Fibroblast of lung (primary cell): ENCODE measurements at places on chromosomes 11 and 22. TPM values are rescaled to one million over a fixed set of nuclear protein-coding genes. Genes with fewer than 3 reads are reported as not detected.

The CASP5 gene
- not detected in 2 replicates for polyA plus RNA-seq

The ART5 gene
- 0.15 TPM in 1 of 2 replicates, not detected in the other for polyA plus RNA-seq

The HOATZ gene
- not detected in 2 replicates for polyA plus RNA-seq

The PAX6 gene
- 0.44 TPM in 2 replicates for polyA plus RNA-seq

The KRTAP5-2 gene
- polyA plus RNA-seq, result not detected in 2 replicates

The ASPHD2 gene
- polyA plus RNA-seq, result 0.42 and 0.88 TPM in 2 replicates

The MAFF gene
- 8.8 and 18.5 TPM in 2 replicates for polyA plus RNA-seq

The ACRV1 gene
- polyA plus RNA-seq, result not detected in 2 replicates

The FIBIN gene
- 14.9 and 27.3 TPM in 2 replicates for polyA plus RNA-seq

The FAM111A gene
- 27.1 and 44.2 TPM in 2 replicates for polyA plus RNA-seq

The SESN3 gene
- 6.4 and 12.3 TPM in 2 replicates for polyA plus RNA-seq

The FOSL1 gene
- 3.5 and 26.9 TPM in 2 replicates for polyA plus RNA-seq

The NLRP14 gene
- polyA plus RNA-seq, result 0.05 and 0.07 TPM in 2 replicates

The ARHGEF17 gene
- polyA plus RNA-seq, result 26.5 and 43.1 TPM in 2 replicates

The YAP1 gene
- polyA plus RNA-seq, result 108 and 116 TPM in 2 replicates

The ABCG4 gene
- 0.05 and 0.12 TPM in 2 replicates for polyA plus RNA-seq

The MYOD1 gene
- polyA plus RNA-seq, result not detected in 2 replicates

The MPPED1 gene
- polyA plus RNA-seq, result not detected in 2 replicates

The PIWIL4 gene
- polyA plus RNA-seq, result 0.76 and 1.2 TPM in 2 replicates

The MYRF gene
- 0.10 and 0.11 TPM in 2 replicates for polyA plus RNA-seq

The WT1 gene
- polyA plus RNA-seq, result 0.06 TPM in 1 of 2 replicates, not detected in the other

The H19 gene
- polyA plus RNA-seq, result 2.3 and 8.9 TPM in 2 replicates

The SCN3B gene
- 0.03 TPM in 2 replicates for polyA plus RNA-seq

The SLC22A12 gene
- not detected in 2 replicates for polyA plus RNA-seq

The SPDYC gene
- not detected in 2 replicates for polyA plus RNA-seq

The SFI1 gene
- 3.6 and 6.2 TPM in 2 replicates for polyA plus RNA-seq

The OVOL1 gene
- polyA plus RNA-seq, result not detected in 2 replicates

The SYT7 gene
- 2.5 and 7.1 TPM in 2 replicates for polyA plus RNA-seq

The ZC3H12C gene
- polyA plus RNA-seq, result 7.2 and 8.2 TPM in 2 replicates

The HTR3B gene
- not detected in 2 replicates for polyA plus RNA-seq

The CADM1 gene
- polyA plus RNA-seq, result 15.4 and 84.0 TPM in 2 replicates

The MALAT1 gene
- 482 and 583 TPM in 2 replicates for polyA plus RNA-seq

The PGA5 gene
- polyA plus RNA-seq, result 0.18 and 1.3 TPM in 2 replicates
